Fibroblast of skin of abdomen (primary cell): ENCODE measurements at places on chromosomes 2 and 18.
A peak's percentile ranks its signal among the peaks of the same experiment; 100 is the strongest.

DNA sequence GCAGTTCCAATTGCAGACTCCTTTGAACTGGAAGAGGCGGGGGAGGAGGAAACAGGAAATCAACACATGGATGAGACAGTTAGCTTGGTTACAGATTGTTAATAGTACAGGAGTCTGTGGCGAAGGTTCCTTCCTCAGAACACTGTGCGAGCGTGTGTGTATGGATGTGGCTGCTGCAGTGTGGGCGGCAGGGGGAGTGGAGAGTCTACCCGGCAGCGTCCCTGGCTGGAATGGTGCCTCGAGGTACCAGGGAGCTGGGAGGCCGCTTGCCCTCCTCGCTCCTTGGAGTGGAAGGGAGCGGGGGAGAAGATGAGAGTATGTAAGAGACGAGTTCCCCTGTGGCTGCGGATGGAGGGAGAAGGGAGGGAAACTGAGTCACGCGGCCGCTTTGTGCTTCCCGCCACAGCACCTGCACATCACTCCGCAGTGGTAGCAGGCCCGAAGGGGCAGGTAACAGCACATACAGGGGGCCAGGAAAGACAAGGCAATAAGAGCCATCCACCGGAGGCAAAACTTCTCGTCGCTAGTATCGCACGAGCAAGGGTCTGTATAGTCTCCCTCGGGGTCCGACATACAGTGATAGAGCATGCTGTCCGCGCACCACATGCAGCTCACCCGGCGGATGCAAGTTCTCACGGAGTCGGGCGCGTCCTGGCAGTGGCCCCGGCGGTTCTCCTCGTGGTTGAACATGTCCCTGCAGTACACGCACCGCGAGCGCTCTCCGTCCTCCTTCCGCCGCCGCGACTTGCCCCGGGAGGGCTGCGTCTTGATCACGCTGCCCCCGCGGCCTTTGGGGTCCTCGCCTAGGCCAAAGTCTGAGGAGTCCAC lies 85.7 kb downstream of the ACTR2 start:
- peak; percentile 36 for DNase-seq

- no peak for DNase-seq
These were observed 19.4 kb downstream of the ALLC start for GRCh38 chr2:3677436-3677835.

DNA sequence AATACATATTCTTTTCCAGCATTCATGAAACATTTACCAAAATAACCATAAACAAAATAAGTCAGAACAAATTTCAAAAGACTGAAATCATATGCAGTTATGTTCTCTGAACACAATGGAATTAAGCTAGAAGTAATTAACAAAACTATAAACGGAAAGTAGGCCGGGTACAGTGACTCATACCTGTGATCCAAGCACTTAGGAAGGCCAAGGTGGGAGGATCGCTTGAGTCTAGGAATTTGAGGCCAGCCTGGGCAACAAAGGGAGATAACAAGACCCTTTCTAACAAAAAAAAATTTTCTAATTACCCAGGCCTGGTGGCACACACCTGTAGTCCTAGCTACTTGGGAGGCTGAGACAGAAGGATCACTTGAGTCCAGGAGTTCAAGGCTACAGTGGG lies 14.9 kb downstream of the ATAD2B start:
- peak; percentile 6 for DNase-seq

DNA sequence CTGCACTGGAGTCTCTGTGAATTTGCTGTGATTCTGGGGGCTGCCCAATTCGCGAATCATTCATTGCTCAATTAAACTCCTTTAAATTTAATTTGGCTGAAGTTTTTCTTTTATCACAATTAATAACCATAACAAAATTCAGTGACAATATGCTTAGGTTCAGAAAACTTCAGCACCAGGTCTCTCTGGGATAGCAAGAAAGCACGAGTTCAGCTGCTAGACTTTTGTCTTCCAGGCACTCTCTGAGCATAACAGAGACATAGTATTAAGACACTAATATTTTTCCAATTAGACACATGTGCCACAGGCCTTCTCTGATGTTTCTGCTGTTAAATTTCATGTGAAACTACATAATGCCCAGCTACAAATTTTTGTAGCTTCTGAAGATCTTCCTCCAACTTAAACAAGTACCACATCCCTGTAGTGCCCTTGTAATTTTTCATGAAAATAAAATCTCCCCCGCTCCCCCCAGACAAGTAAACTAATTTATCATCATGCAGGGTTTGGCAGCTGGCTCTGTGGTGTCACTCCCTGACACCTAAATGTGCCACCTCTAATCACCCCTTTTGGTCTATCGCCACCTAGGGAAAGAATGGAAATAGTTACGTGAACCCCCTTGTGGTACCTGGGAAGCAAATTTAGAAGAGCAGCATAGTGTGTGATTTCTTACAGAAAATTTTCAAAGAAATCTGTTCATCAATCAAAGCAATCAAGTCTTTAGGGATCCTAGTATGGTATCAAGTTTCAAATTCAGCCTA lies 94.1 kb downstream of the CSRNP3 start:
- DNase-seq: no peak

DNA sequence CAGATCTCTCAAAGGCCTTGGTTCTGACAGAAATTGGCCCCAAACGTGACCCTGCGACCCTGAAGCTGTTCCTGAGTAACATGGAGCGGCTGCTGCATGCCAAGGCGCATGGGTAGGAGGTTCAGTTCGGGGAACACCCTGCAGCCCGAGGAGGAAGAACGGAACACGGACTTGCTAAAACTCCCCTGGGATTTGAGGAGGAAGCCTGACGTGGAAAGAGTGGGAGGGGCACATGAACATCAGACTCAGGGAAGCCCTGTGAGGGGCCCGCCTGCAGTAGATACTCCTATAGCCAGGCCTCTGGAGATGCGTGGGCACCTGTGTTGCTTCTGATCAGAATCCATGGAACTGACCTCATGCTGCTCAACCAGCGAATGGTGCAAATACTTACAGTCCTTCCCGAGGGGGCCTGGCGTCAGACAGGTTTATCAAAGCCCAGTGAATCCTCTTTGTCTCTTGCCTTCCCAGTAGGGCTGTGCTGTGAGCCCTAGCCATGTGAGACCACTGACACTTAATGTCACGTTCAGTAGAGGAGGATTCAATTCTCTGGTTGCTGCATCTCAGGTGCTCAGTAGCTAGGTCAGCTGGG lies 46.8 kb downstream of the IMPA2 start:
- DNase-seq: no peak

DNA sequence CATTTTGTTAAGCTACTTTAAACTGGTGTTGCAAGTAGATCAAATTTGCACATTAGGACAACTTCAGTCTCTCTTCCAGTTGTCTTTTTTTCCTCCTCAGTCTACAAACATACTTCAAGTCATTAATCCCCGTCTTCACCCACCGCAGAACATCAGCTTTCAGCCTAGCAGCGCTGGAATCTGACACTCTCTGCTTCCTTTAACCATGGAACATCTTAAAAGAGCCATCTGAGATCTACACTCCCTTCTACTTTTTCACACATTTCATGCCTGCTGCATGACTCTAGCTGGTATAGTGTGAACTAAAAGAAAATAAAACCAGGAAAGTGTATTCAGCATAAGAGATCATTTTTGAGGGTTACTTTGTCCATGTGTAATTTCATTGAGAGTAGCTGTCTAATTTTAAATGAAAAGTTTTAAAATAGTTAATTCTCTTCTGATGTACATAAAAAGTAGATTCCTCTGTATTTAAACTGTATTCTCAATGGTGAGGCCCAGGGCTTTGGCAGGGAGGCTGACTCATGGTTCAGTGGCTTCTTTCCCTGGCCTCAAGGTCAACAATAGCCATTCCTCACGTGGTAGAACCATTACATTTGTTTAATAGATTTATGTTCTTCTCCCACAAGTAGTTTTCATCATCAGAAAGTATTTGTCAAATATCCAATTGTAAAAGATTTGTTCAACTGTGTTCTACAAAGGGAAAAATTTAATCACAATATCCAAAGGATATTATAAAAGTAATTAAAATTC lies 16.5 kb downstream of the SGPP2 start:
- DNase-seq: peak; percentile 88

DNA sequence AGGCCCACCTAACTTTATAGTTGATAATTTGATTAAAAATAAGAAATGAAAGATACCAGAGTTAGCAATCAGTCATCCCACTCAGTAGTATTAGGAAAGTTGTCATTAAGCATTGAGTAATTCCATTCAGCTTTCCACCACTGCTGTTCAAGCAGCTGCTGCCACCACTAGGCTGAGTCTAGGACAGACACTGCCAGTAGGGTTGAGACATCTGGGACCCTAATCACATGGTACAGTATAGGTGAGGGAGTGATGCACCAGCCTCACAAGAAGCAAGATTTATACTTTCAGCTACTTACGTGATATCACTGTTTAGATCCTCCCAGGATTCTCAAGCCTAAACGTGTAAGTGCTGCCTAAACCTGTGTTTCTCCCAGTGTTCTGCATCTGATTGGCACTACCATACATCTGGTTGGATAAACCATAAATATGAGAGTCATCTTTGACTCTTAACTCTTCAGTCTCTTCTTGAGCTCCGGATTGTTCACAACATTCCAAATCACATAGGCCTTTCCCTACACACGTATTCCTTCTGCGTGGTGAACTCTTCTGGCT lies 3.2 kb downstream of the UBXN4 start:
- peak; percentile 12 for DNase-seq

DNA sequence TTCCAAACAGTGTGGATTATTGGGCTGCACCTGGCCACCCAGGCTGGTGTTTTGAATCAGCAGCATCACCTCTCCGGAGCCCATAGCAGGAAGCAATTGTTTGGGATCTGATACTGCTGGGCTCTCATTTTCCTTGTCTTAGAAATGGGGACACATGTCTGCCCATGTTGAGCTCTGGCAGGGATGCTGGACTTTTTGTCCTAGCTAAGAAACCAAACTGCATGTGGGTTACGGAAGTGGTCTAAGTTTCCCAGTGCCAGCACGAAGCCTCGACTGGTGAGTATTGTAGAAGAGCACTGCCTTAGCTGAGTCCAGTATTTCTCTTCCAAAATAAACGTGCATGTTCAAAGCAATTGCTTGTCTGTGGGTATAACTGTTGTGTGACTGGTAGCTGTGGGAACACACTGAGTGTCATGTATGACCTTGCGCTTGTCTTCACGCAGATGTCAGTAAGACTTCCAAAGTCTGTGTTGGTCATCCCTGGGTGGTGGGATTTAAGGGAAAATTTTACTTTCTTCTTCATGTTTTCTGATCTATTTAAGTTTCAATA lies 43.6 kb downstream of the SH3RF3 start:
- DNase-seq: no peak

DNA sequence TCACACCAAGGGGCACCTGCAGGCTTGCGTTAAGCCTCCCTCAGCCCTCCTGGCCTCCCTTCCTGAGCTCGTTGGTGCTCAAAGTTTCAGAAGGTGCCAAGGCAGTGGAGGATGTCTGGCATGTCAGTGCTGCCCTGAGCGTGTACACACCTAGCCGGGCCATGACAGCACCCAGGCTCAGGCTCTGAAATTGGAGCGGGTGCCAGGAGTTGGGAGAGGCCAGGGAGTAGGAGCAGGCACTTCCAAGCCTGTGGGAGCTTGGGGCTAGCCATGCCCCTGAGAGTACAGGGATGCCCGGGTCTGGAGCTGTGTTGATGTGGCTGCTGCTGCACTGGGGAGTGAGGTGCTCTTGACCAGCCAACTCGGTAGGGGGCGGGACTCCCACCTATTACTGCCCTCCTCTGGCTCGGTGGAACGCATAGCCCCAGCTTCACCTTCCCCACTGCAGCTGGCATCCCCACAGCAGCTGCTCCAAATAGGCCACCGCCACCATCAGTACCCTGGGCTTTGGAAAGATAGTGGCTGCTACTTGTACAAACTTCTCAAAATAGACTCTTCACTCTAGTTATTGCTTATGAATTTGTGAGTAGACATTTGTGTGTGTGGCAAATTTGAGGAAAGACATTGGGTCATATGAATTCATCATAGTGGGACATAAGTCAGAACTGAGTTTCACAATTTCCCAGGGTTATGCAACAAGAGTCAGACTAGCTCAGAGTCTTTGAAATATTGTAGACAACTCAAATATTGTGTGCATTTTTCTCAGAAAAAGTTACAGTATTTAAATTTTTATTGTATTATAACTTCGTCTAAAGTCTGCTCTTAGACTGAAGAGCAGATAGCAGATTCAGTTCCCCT lies 6.8 kb upstream of the PCARE start:
- DNase-seq: no peak

DNA sequence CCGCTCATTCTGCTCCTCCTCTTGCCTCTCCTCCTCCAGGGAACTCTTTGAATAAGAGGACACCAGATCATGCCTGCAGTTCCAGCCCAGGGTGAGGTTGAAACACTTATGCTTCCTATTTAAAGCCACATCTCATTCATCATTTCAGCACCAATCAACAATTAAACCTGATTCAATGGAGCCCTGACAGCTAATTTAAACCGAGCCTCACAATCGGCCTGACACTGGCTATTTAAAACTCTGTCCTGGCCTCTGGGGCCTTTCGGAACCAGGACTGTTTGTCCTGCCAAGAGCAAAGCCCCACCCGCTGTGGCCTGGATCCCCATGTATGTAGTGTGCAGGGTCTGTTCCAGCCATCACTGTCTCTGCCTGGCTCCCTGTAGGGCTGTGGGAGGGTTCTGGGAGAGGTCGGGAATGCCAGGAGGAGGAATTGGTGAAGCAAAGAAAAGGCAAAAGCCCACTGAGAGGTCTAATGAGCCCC lies 97.4 kb downstream of the MCFD2 start:
- peak; percentile 55 for DNase-seq

DNA sequence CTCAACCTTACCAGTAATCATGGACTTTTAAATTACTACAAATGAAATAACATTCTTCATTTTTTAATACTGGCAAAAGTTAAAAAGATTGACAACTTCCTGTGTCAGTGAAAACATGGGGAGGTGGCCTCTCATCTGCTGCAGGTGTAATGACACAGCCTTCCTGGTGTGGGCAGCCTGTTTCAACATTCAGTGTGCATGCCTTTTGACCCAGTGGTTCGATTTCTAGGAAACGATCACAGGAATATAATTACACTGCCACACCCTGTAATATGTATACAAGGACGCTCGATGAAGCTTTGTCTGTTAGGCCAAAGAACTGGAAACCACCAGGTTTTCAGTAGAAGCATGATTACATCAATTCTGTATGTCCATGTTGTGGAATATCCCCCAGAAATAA lies 68.7 kb downstream of the MTHFD2 start:
- no peak for DNase-seq

GRCh38 chr2:145028101-145028920 lies 508.4 kb upstream of the ZEB2 start:
- no peak for DNase-seq

GRCh38 chr2:14475994-14476393 lies 156.5 kb upstream of the LRATD1 start:
- DNase-seq: no peak

DNA sequence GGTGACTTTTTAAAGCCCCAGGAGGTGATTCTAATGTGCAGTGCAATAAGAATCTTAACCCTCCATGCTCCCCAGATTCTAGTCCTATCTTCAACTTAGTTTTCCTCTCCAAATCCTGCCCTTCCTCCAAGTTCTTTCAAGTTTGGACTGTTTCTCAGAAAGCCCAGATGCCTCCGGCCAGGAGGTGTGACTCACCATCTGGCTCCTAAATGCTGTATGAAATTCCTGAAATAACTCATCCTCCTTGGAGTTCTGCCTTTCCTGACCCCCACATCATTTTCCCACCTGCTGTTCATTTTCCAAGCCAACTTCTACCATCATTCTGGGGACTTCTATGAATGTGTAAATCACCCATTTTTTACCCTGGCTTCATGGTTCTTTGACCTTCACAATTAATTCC lies 118.2 kb upstream of the NOL4 start:
- DNase-seq: peak; percentile 68
